Skeletal muscle cell (primary cell): ENCODE measurements at places on chromosomes 3 and 15.

DNA sequence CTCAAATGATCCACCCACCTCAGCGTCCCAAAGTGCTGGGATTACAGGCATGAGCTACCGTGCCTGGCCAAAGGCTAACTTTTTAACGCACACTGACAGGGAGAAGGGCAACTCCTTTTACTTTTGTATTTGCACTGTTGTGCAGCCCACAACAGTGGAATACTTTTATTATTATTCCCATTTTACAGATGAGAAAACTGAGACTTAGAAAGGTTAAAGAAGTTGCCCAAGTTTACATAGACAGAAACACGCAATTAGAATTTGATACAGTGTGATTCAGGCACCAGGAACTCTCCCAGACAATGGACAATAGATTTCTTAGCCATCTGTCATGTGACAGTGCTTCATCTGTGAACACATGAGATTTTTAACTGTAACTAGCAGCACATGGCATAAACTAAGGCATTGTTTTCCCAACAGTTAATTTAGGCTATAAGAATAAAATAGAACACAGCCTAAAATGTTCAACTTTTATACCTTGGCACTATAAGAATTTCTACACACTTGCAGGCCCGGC lies 18.8 kb downstream of the STAG1 start:
- DNase-seq, result no peak

DNA sequence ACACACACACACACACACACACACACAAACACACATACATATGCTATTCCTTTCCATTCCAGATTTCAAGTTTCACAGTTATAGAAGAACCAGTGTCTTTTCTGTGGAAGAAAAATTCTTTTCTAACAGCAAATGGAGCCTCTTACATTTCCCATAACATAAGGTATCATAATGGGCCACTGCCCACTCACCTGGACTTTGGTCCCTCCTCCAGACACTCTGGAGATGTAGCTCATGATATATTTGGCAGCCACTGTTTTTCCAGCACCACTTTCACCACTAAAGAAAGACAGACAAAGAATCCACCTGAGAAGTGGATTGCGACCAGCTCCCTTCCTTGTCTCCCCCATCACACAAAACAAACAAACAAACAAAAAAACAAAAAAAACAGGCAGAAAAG lies 29.8 kb downstream of the LDHAL6B start:
- DNase-seq, result no peak

GRCh38 chr3:40232626-40233025 lies 76.9 kb upstream of the EIF1B start:
- DNase-seq, result no peak

DNA sequence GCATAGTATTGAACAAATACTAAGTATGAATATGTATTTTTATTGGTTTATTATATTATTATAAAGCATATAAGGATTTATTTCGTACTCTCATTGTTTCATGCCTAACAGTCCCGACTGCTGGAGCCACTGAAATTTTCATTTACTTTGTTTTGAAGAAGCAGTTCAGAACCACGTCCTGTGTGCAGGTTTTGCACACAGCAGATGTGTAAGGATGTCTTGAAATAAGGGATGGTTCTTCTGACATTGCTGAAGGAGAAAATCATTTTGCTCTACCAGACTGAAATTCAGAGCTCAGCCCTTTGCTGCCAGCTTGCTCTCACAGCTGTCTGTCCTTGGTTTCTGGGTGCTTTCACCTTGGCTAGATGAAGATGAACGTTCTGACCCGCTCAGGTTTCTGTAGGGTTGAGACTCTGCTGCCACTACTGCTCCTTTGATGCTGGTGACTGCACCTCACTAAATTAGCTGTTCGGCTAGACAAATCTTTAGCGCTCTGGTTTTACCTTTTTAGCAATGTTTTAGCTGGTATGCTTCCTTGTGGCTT lies 54.2 kb downstream of the UBE2E1 start:
- no peak for DNase-seq

DNA sequence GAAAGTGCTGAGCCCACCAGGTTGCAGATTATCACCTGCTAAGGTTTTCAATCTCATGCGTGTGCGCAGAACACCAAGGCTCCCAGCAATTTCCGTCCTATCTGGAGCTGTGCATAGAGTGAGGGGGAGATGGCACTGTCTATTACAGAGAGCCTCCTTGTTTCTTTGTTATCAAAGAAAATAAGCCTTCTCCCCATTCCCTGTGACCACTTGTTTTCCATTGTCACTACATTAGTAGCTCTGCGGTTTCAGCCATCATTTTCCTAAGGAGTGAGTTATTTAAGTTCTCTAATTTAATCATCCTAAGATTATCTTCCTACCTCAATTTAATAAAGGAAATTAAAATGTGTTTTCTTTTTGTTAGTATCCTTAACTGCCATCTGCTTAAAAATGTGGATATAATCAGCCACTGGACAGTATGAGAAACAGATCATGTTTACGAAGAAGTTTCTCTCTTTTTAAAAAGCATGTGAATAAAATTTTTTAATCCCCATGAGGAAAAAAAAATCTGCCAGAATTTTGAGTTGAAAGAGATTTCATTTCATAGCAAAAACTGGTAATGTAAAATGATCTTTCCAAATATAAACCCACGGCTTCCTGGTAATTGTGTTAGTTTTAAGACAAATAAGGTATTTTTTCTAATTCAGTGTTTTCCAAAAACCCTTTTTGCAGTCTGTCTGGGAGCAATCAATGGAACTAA lies 172.3 kb upstream of the UBE2E1 start:
- no peak for DNase-seq
